ENCODE measurements at places on chromosomes 11 and 22. TPM values are rescaled to one million over a fixed set of nuclear protein-coding genes. Genes with fewer than 3 reads are reported as not detected.

Gene OR6T1
- polyA plus RNA-seq = not detected

Gene TEX12
- not detected for polyA plus RNA-seq

Gene BATF2
- 1.1 TPM for polyA plus RNA-seq

Gene KRTAP5-2
- not detected for polyA plus RNA-seq

Gene NFAM1
- not detected for polyA plus RNA-seq

Gene TBX10
- not detected for polyA plus RNA-seq

- no peak for DNase-seq
Observed at GRCh38 chr11:45669956-45670355, 4.5 kb upstream of the CHST1 start.

GRCh38 chr11:119641983-119642745 is 86.8 kb downstream of the NECTIN1 start:
- DNase-seq = no peak

GRCh38 chr22:47617186-47617585 is 854.7 kb downstream of the TBC1D22A start:
- no peak for DNase-seq

GRCh38 chr11:8639655-8640054 is 42.8 kb downstream of the TRIM66 start:
- no peak for DNase-seq

GRCh38 chr11:94793822-94794221 is 25.7 kb downstream of the AMOTL1 start:
- no peak for DNase-seq

DNA sequence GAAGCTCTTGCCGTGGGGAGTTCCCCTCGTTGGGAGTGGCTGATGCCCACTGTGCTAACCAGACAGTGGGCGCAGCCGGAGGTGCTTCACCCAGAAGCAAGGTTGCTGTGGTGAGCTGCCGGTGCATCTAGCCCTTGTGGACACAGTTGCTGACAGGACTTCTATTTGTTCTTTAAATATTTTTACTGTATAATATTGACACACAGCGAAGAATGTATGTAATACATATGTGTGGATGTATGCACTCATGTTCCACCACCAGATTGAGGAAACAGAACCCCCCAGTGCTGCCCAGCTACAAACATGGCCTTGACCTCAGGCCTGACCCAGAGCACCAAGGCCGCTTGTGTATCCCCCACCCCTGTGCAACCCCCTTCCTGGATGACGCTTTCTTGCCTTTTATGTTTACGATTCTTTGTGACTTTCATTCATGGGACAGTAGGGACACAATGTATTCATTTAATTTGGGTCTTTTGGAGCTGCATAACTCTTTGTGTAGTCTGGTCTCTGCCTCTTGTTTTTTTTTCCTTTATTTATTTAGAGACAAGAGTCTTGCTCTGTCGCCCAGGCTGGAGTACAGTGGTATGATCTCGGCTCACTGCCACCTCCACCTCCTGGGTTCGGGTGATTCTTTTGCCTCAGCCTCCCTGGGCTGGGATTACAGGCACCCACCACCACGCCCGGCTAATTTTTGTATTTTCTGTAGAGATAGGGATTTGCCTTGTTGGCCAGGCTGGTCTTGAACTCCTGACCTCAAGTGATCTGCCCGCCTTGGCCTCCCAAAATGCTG is 132.6 kb downstream of the TBC1D22A start:
- DNase-seq = no peak

GRCh38 chr11:73259406-73260126 is 12.6 kb upstream of the P2RY6 start:
- no peak for DNase-seq

DNA sequence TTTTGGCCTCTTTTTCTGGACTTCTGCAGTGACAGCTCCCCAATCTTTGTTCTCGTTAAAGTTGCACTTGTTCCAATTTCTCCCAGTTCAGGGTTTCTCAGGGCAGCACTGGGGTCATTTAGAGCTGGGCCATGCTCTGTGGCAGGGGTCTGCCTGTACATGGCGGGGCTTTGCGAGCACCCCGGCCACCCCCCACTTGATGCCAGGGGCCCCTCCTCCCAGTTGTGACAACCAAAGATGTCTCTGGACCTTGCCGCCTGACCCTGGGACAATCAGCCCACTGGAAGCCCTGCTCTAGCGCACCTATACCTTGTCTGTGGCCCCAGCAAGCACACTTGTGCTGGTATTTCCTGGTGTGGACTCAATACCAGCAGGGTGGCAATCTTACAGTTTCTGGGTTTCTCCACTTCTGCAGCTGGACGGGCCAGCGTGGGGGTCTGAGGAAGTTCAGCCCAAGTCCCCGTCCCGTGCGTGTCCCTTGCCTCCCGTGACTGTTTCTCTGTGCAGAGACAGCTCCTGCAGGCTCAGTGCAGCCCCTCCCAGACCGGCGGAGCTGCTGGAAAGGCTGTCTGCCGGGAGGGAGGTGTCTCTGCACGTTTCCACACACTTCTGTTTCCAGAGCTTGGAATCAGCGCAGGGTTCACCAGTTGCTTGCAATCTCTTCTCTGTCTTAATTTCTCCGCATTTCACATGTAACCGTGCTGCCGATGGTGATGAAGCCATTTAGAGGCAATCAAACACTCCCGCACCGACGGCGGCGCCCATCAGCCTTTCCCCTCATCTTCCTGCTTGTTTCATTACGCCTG is 1328.9 kb downstream of the BRD1 start:
- no peak for DNase-seq

DNA sequence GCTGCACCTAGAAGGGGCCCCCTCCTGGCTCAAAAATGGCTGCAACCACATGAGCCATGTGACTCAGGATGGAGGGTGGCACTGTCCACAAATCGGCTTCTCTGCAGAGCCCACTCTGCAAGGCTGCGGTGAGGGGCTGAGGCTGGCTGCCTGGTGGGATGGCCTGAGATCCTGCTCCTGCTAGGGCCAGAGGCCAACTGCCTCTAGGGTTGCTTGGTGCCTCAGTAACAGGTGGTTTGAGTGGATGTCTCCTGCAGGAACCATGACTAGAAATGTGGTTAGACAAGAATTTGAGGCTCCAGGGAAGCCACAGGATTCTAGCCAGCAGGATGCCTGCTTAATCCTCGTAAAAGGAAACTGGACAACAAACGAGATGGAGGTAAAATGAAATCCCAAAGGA is 17.1 kb downstream of the PATZ1 start:
- no peak for DNase-seq

GRCh38 chr11:119584193-119585042 is 144.6 kb downstream of the NECTIN1 start:
- DNase-seq = no peak

- DNase-seq = no peak
Observed at GRCh38 chr11:120198787-120199469, 11.9 kb upstream of the OAF start.

- no peak for DNase-seq
Observed at GRCh38 chr11:76577226-76577920, 93.2 kb downstream of the LRRC32 start.

DNA sequence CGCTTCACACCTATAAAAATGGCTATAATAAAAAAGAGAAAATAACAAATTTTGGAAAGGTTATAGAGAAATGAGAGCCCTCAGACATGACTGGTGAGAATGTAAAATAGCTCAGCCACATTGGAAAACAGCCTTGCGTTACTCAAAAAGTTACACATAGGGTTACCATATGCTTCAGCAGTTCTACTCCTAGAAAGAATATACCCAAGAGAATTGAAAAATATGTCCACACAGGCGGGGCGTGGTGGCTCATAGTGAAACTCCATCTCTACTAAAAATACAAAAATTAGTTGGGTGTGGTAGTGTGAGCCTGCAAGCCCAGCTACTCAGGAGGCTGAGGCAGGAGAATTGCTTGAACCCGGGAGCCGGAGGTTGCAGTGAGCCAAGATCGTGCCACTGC is 7.6 kb upstream of the JHY start:
- DNase-seq = no peak

- DNase-seq = no peak
Observed at GRCh38 chr11:71383461-71383860, 64.7 kb downstream of the DHCR7 start.

GRCh38 chr11:57514538-57515331 is 767 bp downstream of the SLC43A1 start:
- no peak for DNase-seq

- no peak for DNase-seq
Observed at GRCh38 chr22:32572741-32573500, 98.3 kb downstream of the FBXO7 start.

- no peak for DNase-seq
Observed at GRCh38 chr11:106875013-106875412, 143.3 kb downstream of the GUCY1A2 start.

GRCh38 chr11:15867871-15868270 is 488.5 kb downstream of the SOX6 start:
- no peak for DNase-seq

GRCh38 chr11:117706322-117706814 is 90.6 kb downstream of the DSCAML1 start:
- DNase-seq = no peak

All from BJ (cell line).